ENCODE measurements at places on chromosomes 1 and 21. TPM values are rescaled to one million over a fixed set of nuclear protein-coding genes. Genes with fewer than 3 reads are reported as not detected.

The KRTAP20-4 gene
- not detected for total RNA-seq

The GRIK3 gene
- 0.37 TPM for total RNA-seq

DNA sequence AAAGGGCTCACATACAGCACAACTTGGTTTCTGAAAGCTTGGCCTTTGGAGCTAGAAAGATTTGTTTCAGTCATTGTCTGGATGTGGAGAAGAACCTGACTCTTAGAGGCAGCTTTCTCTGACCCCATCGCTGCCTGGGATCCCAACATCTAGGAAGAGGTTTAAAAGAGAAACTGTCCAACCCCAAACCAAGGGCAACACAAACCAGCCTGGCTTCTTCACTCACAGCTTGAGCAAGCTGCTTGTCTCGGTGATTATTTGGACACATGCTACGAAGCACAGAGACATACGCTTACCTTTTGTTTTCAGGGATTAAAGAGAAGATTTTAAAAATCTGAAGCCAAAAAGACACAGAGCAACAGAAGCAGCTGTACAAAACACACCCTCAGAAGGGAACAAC is 109.8 kb downstream of the ETS2 start:
- H3K27ac ChIP-seq = no peak overlapping the region
- no peaks in the 10 kb centered on the region for H3K4me1 ChIP-seq
- H3K4me3 ChIP-seq = no peak overlapping the region
- H3K27me3 ChIP-seq = peaks cover 17% of the 10 kb centered on the region
- H3K36me3 ChIP-seq = no peaks in the 10 kb centered on the region
- DNase-seq = no peak

DNA sequence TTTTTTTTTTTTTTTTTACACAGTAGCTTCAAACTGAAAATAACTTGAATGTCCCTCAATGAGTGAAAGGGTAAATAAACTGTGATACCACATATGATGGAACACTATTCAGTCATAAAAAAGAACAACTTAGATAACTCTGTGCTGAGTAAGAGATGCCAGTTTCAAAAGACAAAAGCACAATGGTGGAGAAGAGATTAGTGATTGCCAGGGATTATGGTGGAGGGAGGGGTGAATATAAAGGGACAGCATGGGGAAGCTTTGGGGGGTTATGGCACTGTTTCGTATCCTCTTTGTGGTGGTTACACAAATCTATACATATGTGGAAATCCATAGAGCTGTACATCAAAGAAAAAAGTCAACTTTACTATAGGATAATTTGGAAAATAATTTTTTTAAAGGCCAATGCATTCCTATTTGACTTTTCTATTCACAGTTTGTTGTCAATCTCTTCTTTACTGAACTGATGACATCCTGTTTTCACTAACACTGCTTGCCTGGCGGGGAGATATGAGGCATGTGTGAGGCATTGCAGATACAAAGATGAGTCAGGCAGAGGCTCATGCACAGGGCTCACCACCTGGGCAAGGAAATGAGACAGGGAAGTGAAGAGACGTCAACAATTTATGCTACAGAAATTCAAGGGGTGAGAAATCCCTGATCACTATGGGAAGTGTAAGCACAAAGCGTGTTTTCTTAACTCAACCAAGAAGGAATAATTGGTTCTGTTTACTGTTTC is 302.7 kb downstream of the DUSP10 start:
- H3K4me3 ChIP-seq = peak overlapping the region; percentile 70
- no peak for DNase-seq
- peak overlapping the region; percentile 89 for H3K27ac ChIP-seq
- peaks cover 31% of the 10 kb centered on the region for H3K4me1 ChIP-seq
- H3K27me3 ChIP-seq = no peaks in the 10 kb centered on the region
- no peaks in the 10 kb centered on the region for H3K36me3 ChIP-seq

DNA sequence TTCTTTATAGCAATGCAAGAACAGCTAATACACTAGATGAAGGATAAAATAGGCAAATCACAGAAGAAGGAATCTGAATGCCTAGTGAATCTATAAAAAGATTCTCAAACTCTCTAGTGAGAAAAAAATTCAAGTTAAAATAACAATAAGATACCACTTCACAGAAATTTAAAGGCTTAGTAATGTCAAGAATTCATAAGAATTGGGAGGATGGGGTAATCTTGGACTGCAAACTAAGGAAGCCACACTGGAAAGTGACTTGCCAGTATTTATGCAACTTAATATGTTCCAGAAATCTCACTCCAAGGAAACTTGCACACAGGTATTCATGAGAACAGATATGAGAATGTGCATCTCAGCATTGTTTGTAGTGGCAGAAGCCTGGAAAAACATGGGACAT is 38.9 kb upstream of the PRRC2C start:
- H3K4me1 ChIP-seq = no peaks in the 10 kb centered on the region
- H3K36me3 ChIP-seq = no peaks in the 10 kb centered on the region
- DNase-seq = no peak
- no peak overlapping the region for H3K4me3 ChIP-seq

DNA sequence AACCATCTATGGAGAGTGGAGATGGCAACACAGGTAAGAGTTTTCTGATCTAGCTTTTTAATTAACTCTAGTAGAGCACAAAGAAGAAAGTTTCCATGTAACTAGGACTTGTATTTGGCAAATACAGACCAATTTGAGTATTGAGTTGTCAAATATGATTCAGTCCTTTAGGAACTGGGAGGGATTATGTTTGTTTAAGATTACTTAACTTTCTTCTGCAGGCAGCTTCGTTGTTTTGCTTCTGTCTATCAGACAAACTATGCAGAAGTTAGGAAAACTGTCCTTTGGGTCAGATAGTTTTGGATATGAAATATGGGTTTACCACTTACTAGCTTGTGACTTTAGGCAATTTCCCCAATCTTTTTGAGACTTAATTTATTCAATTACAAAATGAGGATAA is 111.8 kb downstream of the POU2F1 start:
- H3K27ac ChIP-seq = peak overlapping the region; percentile 97
- H3K4me3 ChIP-seq = peak overlapping the region; percentile 76
- peaks cover 29% of the 10 kb centered on the region for H3K36me3 ChIP-seq
- H3K4me1 ChIP-seq = peaks cover 65% of the 10 kb centered on the region
- no peak for DNase-seq

- no peak overlapping the region for H3K27ac ChIP-seq
- no peaks in the 10 kb centered on the region for H3K36me3 ChIP-seq
- no peak overlapping the region for H3K4me3 ChIP-seq
Observed at GRCh38 chr1:107196973-107197562, 56.2 kb downstream of the NTNG1 start.

GRCh38 chr21:29258626-29259338 is 39.9 kb upstream of the BACH1 start:
- no peaks in the 10 kb centered on the region for H3K27me3 ChIP-seq
- DNase-seq = no peak

- peak; percentile 20 for DNase-seq
- H3K36me3 ChIP-seq = no peaks in the 10 kb centered on the region
- peaks cover 3% of the 10 kb centered on the region for H3K27me3 ChIP-seq
- H3K27ac ChIP-seq = peak overlapping the region; percentile 8
- peak overlapping the region; percentile 75 for H3K4me3 ChIP-seq
- H3K4me1 ChIP-seq = peaks cover 17% of the 10 kb centered on the region
Observed at GRCh38 chr21:25640202-25640942, 1.3 kb downstream of the JAM2 start.

All from activated B cell treated with CpG ODN at 0.5 μM for 24 hours (primary cell).